ENCODE measurements at places on chromosomes 13 and 19.

DNA sequence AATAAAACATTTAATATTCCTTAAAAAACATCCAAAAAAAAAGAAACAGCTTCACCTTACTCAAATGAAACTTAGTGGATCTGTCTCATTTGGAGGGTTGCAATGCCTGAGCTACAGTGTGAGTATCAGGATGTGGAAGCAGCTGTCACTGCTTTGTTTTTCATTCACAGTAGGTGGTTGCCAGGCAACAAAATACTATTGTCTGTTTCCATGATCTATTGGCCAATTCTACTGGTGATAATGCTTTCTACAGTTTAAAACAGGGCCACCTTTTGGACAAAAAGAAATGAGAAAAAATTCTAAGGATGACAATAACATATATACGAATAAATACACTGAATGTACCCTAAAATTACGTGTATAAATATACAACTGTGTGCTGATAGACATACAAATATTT is 3.0 kb downstream of the ENOX1 start:
- no peak for DNase-seq

GRCh38 chr13:60645676-60646075 is 248.7 kb downstream of the TDRD3 start:
- DNase-seq: peak; percentile 15

DNA sequence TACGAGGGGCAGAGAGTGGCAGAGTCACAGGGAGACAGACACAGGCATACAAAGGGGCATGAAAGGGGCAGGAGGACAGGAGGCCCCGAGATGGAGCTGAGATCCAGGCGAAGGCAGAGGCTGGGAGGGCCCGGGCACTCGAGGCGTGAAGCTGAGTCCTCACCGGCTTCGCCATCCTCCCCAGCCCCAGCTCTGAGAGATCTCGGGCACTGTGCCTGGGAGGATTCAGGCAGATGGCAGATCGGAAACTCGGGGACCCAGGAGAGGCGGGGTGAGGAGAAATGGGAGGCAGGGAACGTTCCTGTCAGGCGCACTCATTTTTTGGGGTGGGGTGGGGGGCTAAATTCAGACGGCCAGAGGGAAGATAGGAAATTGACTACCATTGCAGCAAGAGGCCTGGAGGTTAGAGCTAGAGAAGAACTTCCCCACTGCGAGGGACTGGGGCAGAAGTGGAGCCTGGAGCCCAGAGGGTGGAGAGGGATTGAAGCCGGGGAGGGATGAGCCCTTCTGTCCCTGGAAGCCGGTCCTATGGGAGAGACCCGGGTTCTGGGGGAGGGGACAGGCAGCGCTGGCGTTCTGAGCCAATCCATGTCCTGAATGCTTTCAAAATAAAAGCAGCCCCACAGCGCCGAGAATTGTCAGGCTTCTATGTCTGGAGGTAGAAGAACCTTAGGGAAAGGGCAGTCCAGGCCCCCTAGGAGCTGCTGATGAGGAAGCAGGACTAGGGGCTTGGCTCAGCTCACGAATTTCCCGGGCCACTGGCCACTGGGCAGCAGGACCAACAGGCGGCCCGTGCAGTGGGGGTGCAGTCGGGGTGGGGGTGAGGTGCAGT is 12.6 kb downstream of the LRRC4B start:
- no peak for DNase-seq

GRCh38 chr13:109963960-109964563 is 177.7 kb upstream of the IRS2 start:
- no peak for DNase-seq

- no peak for DNase-seq
Measured at GRCh38 chr13:41716236-41716635, 244.7 kb downstream of the VWA8 start.

- DNase-seq: no peak
Measured at GRCh38 chr19:7368456-7368855, 19.7 kb downstream of the ARHGEF18 start.

DNA sequence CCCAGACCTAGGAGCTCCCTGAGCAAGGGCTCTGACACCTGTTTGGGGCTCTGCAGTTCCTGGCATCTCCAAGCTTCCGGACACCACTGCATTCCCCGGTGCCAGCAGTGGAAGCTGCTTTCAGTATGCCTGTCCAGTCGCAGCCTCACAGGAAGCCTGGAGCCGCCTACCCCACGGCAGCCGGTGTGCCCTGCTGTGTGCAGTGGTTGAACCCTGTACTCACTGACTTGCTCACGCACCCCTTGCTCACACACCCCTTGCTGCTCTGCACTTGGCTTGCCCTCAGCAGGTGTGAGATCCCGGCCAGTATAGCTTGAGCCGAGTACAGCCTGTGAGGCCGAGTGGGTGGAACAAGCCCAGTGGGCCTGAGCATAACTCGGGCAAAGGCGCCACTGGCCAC is 70.3 kb downstream of the PIBF1 start:
- no peak for DNase-seq

GRCh38 chr13:100634696-100635095 is 39.9 kb downstream of the TMTC4 start:
- no peak for DNase-seq

DNA sequence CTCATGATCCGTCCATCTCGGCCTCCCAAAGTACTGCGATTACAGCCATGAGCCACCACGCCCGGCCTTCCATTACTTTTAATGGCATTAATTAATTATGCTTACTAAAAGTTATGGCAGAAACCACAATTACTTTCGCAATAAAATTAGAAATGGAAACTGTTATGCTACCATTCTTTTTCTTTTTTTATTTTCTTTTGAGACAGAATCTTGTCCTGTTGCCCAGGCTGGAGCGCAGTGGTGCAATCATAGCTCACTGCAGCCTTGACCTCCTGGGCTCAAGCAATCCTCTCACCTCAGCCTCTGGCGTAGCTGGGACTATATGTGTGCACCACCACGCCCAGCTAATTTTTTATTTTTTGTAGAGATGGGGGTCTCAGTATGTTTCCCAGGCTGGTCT is 4.6 kb upstream of the BST2 start:
- no peak for DNase-seq

DNA sequence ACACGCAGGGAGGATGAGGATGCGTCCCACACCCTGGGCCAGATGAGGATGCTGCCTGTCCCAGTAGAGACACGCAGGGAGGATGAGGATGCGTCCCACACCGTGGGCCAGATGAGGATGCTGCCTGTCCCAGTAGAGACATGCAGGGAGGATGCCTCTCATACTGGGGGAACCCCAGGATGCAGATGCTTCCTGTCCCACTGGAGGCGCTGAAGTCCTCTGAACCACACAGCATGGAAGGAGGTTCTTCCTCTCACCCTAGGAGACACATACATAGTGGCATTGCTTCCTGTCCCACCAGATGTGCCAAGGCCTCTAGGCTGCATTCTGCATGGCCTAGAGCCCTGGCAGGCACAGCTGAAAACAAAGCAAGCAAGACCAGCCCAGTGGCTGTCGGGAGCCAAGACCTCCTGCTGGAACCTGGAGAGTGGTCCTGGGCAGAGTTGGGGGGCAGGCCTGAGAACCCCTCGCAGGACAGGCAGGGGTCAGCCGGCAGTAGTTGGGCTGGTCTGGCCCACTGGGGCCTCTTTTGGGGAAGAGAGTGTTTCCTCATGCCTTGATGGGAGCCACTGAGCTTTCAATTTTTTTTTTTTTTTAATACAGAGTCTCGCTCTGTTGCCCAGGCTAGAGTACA is 4.3 kb downstream of the HPN start:
- DNase-seq: no peak

DNA sequence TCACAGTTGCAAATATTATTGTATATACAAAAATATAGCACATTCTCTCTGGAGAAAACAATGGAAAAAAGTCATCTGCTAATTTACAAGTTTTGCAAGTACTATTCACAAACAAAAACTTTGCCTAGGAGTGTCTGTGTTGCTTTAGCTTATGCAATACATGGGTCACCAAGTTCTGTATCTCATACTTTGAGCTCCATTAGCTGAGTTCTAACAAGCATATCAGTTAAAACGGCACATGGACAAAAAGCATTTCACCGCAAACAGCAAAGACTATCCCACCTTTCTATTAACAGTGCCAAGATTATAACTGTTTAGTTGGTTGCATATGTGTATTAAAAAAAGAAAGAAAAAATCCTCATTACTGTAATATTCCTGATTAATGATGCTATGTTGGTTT is 4.6 kb downstream of the SPRY2 start:
- peak; percentile 29 for DNase-seq

DNA sequence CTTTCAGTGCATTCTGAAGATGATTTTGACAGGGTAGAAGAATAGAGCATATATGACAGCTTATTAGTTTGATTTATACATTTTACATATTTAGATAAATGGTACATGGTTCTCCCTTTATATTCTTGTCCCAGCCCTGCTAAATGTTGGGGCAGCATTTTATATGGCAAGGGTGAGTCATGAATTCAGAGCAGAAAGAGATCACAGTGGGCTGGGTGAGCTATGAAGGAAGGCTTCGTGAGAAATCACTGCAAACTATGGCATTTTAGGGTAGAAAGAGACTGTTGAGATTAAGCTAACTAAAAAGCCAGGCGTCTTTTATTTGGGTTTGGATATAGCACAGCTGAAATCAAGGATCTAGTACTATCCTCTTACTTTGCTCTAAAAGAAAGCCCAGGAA is 23.9 kb upstream of the METTL21C start:
- no peak for DNase-seq

- peak; percentile 52 for DNase-seq
Measured at GRCh38 chr13:72820156-72820897, 38.4 kb downstream of the PIBF1 start.

GRCh38 chr19:947707-948539 is 22.1 kb downstream of the ARID3A start:
- DNase-seq: no peak

GRCh38 chr13:62653371-62653770 is 1237.7 kb upstream of the PCDH20 start:
- no peak for DNase-seq

DNA sequence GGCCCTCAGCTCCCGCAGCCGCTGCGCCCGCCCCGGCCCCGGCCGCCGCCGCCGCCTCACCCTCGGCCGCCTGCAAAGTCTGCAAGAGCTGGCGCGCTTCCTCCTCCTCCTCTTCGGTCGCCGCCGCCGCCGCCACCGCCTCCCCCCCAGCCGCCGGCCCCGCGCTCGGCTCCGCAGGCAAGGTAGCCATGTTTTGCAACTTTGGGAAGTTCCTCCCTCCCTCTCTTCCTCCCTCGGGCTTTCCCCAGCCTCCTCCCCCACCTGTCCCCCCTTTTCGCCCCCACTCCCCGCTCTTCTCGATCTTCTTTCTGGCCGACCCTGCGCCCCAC is 433 bp downstream of the SIX5 start:
- peak; percentile 72 for DNase-seq

- DNase-seq: no peak
Measured at GRCh38 chr19:42532891-42533290, 4.6 kb upstream of the CEACAM1 start.

DNA sequence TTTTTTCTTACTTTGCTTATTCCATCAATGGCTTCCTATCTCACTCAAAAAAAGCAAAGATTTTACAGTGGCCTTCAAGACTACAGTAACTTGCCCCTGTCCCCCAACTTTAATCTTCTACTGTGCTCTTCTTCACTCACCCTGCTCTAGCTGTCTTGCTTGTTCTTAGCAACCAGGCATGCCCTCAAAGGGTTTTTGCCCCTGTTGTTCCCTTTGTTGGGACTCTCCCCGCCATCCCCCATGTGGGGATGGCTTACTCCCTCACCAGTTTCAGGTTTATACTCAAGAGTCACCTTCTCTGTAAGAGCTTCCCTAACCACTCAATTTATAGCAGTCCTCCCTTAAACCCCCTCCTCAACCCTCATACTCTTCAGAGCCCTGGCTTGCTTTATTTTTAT is 5.4 kb downstream of the MTMR6 start:
- no peak for DNase-seq

DNA sequence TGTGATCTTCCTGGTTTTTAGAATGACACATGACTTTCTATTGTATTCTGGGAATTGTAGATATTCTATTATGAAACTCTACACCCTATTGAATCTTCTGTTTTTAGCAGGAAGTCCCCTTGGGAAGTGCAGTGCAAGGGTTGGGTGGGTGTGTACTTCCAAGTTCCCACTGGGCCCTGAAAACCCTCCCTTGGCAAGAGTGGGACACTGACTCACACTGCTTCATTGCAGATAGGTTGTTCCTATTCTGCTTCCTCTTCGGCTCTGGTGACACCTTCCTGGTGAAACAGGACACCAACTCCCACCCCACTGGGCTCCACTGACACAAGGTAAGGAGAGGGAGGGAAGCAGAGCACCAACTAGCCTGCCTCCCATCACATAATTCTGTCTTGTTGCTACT is 121.8 kb downstream of the KCTD12 start:
- no peak for DNase-seq

Data from astrocyte of the hippocampus (primary cell).